ENCODE measurements at places on chromosomes 6 and 20. TPM values are rescaled to one million over a fixed set of nuclear protein-coding genes. Genes with fewer than 3 reads are reported as not detected.
A peak's percentile ranks its signal among the peaks of the same experiment; 100 is the strongest.

Gene PARD6B
- 7.8 TPM for total RNA-seq

Gene ZNF451
- total RNA-seq, result 46.2 TPM

DNA sequence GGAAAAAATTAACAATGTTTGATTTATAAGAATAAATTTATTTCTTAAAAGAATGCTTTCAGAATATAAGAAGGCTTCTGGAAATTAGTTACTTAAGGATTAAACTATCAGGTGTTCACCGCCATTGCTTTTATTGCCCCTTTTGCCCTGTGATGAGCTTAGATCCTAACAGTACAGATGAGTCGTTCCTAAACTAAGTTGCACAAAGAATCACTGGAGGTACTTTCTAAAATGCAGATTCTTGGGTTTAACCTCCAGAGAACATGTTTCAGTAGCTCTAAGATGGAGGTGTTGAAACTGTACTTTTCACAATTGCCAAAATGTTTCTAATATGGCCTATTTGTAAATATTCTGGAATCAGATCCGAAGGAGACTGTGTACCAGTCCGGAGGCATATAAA is 211.9 kb downstream of the GMDS start:
- no peak for DNase-seq
- no peak overlapping the region for H3K4me3 ChIP-seq
- no peaks in the 10 kb centered on the region for H3K36me3 ChIP-seq
- no peaks in the 10 kb centered on the region for H3K27me3 ChIP-seq

DNA sequence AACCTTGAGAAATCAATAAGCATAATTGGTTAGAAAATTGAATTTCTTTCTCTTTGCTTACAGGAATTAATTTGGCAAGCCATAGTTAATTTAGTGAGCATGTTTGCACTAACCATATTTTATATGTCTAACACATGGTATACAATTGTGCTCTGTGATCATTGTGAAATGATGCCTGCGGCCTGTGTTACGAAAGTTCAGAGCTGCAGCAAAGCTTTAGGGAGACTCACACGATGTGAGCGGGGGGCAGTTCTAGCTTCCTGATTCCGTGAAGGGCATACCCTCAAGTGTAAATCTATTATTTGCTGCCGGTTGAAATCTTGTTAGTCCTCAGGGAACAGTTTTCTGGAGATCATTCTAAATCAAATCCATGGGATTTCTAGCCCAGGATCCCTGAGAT is 25.5 kb upstream of the ADTRP start:
- H3K27ac ChIP-seq, result peak overlapping the region; percentile 71
- H3K36me3 ChIP-seq, result no peaks in the 10 kb centered on the region
- no peaks in the 10 kb centered on the region for H3K27me3 ChIP-seq

- no peak overlapping the region for H3K27ac ChIP-seq
- peaks cover 34% of the 10 kb centered on the region for H3K27me3 ChIP-seq
- no peak overlapping the region for H3K4me3 ChIP-seq
- no peak for DNase-seq
Observed at GRCh38 chr6:33116841-33117711, 41.3 kb downstream of the HLA-DPB1 start.
